ENCODE measurements at places on chromosomes 11 and 22. TPM values are rescaled to one million over a fixed set of nuclear protein-coding genes. Genes with fewer than 3 reads are reported as not detected.

DNA sequence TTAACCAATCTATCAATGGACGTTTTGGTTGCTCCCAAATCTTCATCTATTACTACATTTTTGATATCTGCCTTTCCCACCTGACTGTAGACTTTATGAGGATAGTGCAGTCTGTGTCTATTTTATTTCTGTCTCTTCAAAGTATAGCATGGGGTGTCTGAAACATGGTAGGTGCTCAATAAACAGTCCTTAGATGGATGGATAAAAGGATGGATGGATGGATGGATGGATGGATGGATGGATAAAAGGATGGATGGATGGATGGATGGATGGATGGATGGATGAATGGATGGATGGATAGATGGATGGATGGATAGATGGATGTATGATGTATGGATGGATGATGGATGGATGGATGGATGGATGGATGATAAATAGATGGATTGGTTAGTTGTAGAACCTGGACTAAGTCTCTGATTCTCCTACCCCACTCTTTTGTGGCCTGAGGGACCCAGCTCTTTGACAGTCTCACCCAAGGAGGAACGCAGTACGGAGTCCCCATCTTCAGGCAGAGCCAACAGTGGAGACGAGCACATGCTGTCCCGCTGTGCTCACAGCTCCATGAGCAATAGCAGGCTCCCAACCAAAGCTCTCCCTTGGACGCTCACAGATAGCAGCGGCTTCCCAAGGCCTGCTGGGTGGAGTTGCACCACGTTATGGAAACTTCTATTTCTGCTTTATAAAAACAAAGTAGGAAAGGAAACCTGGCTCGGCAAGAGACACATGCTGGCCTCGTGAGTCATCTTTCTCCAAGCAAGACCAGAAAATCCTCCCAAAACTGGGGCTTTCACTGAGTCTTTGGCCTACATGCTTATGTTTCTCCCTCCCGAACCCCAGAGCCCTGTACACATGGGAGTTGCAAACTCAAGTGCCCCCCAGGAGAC is 448.0 kb downstream of the MIAT start:
- DNase-seq: peak; percentile 94

DNA sequence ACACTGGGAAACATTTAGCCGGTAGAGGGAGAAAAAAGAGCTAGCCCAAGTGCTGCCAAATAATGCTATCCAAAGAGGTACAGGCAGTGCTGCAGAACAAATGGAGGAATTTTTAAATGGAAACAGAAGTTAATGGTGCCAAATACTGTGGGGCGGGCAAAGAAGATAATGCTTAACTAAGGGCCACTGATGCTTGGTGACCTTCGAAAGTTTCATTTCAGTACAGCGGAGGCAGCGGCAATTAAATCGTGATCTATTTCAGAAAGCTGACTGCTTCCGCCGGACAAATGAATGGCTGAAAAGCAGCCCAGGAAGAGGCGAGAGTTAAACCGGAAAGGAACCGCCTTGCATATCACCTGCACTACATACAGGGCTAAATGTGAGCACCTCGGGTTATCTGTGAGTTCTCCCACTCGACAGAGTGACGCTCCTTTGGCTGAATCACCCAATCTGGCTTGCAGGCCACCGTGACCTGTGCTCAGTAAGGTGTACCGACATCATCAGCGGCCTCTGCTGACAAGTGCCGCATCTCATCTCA is 42.1 kb downstream of the CADM1 start:
- no peak for DNase-seq

- DNase-seq: peak; percentile 87
These were observed 27.3 kb downstream of the MARK2 start for GRCh38 chr11:63866211-63866610.

The ZBTB16 gene
- total RNA-seq: 188 TPM

DNA sequence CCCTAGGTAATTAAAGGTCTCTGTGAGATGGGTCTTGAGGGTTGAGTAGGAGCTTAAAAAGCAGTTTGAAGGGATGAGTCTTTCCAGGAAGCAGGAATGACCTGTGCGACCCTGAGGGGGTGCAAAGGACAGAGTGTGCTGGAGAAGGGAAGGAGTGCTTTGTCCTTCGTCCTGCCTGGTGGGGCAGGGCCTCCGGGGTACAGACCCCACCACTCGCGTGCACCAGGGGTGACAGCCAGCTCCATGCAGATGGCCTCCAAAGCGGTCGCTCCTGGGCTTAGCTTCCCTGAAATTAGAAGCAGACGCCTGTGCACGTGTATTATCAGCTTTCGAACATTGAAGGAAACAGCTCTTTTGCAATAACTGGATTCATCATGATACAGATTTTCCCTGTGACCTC is 959.8 kb downstream of the BRD1 start:
- peak; percentile 50 for DNase-seq

GRCh38 chr11:131859538-131860210 is 489.3 kb downstream of the NTM start:
- no peak for DNase-seq

The PRAME gene
- total RNA-seq: not detected

The SCGB1D1 gene
- not detected for total RNA-seq

GRCh38 chr11:60867871-60868681 is 734 bp downstream of the ZP1 start:
- DNase-seq: peak; percentile 60

- DNase-seq: no peak
These were observed 9.6 kb downstream of the CHST1 start for GRCh38 chr11:45655831-45656230.

DNA sequence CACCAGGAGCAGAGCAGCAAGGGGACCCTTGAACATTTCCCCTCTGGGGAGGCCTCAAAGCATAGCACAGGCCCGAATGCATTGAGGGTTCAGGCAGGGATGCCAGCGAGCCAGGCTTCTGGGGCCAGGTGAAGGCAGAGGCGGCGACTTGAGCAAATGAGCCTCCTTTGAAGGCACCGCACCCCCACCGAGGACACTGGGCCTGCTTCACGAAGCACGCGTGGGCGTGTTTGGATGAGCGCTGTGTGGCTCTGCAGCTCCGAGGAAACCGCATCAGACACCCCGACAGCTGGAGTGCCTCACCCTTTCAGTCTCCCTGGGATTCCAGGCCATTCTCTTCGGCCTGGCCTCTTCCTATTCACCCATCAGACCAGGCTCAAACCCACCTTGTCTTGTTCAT is 301.8 kb downstream of the NTM start:
- DNase-seq: peak; percentile 74

DNA sequence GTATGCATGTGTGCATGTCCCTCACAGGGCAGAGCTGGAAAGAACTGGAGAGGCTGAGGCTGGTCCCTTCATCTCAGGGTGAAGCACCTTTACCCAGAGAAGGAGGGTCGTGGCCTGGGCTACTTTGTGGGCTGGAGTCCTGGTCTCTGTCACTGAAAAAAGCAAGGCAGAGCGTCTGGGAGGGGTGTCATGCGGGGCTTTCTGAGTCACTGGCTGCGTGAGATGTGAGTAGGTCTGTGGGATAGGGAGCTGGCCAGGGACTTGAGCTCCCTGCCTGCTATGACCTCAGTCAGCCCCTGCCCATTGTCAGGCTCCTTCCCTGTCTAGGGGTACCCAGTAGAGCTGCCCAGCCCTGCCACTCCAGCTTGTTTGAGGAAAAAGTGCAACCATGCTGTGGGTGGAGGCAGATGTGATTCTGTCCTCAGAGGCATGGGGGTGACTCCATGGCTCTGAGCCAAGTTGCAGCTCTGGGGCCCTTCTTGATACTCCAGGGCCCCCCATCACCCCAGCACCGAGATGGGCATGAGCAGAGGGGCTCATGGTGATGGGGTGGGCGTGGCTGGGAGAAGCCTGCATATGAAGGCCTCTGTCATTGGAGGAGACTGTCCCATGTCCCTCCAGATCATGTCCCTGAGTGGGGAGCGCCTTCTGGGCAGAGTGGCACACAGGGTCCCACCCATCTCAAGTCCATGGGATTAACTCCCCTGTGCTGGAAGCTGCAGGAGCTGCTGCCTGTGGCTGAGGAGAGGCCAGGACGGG is 27.8 kb downstream of the KCNQ1 start:
- DNase-seq: peak; percentile 36

GRCh38 chr11:106088896-106089295 is 11.4 kb downstream of the AASDHPPT start:
- DNase-seq: no peak

- peak; percentile 65 for DNase-seq
These were observed 3.9 kb upstream of the GNAZ start for GRCh38 chr22:23066200-23067022.

DNA sequence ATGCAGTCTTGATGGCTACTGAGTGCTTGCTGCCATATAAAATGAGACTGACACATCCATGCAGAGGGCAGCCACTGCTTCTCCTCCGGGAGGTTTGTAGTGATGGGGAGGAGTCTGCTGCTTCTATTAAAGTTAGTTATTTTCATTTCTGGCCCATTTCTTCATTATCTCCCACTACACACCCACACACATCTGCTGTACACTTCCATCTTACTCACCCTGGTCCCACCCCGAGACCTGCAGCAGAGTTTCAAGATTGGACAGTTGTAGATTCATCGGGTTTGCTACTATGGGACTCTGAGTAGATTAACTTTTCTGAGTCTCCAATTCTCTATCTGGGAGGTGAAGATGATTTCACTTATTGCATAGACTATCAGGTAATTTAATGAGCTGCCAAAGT is 176.2 kb upstream of the SNX19 start:
- DNase-seq: no peak

GRCh38 chr11:102792604-102793003 is 5.4 kb downstream of the MMP1 start:
- no peak for DNase-seq

DNA sequence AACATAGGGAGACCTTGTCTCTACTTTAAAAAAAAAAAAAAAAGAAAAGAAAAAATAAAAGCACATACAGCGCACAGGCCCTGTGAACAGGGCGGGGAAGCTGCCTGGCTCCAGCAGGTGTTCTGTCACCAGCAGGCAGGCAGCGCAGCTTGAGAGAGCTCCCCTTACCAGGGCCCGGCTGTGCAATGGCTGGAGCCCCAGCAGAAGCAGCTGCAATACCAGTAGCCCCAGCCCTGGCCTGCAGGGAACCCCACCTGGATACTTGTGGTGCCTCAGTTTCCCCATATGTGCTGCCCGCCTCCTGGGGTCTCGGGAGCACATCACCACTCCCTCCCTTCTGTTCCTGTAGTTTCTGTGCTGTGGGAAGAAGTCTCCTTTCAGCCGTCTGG is 12.3 kb downstream of the TSPAN32 start:
- peak; percentile 74 for DNase-seq

DNA sequence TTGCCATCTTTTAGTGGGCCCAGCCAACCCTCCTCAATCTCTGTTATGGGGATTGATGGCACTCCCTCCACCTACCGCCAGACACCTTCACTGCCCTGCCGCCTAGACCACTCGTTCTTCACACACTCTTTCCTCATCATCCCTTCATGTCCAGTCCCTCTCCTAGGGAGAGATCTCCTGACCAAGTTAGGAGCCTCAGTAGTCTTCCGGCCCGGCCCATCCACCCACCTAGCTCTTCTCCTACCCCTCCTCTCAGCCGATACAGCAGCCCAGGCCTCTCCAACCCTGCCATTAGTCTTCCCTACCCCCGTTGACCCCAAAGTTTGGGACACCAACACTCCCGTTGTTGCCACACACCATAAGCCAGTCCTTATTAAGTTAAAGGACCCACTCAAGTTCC is 11.0 kb upstream of the OR56A3 start:
- no peak for DNase-seq

The AGBL2 gene
- 0.48 TPM for total RNA-seq

- peak; percentile 74 for DNase-seq
These were observed 54.1 kb upstream of the LINC01488 start for GRCh38 chr11:69427337-69427736.

GRCh38 chr22:46797355-46797754 is 34.9 kb downstream of the TBC1D22A start:
- DNase-seq: no peak

DNA sequence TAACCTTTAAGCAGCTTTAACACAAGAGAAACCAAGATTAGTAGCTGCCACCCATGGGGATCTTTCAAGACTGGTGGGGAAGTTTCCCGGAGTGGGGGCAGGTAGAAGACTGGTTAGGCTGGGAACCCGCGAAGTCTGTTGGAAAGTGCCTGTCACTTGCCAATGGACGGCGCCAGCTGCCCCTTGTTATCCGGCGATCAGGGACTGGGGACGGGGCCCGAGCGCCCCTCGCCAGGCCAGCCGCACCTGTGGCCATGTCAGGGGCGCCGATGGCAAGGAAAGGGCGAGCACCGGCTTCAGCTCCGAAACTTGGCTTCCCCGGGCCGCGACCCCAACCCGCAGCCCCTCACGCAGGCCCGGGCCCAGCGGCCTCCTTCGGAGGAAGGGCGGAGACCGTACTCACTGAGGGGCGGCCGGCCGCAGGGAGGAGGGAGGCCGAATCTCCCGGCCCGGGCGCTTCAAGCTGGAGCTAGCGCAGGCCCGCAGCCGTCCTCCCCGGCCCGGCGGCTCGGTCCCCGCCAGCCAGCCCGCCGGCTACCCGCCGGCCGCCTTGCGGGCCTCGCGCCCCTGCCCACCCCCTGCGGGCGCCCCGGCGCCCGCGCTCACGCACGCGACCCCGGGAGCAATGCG is 539 bp downstream of the EIF4ENIF1 start:
- peak; percentile 82 for DNase-seq

DNA sequence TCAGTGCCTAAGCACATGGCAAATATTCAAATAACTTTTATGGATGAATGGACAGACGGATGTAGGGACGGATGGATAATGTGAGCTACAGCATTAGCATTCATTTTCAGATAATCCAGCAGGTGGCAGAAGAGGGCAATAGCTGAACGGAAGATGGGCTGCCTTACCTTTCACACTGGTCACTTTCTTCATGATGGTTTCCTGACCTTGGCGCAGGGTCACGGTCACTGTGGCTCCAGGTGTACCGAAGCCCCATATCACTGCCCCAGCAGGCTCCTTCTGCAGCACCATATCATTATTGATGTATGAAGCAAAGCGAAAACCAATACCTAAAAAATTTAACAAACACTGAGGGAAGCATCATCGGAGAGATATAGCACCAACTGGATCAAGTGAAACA is 4.3 kb downstream of the SIAE start:
- no peak for DNase-seq

DNA sequence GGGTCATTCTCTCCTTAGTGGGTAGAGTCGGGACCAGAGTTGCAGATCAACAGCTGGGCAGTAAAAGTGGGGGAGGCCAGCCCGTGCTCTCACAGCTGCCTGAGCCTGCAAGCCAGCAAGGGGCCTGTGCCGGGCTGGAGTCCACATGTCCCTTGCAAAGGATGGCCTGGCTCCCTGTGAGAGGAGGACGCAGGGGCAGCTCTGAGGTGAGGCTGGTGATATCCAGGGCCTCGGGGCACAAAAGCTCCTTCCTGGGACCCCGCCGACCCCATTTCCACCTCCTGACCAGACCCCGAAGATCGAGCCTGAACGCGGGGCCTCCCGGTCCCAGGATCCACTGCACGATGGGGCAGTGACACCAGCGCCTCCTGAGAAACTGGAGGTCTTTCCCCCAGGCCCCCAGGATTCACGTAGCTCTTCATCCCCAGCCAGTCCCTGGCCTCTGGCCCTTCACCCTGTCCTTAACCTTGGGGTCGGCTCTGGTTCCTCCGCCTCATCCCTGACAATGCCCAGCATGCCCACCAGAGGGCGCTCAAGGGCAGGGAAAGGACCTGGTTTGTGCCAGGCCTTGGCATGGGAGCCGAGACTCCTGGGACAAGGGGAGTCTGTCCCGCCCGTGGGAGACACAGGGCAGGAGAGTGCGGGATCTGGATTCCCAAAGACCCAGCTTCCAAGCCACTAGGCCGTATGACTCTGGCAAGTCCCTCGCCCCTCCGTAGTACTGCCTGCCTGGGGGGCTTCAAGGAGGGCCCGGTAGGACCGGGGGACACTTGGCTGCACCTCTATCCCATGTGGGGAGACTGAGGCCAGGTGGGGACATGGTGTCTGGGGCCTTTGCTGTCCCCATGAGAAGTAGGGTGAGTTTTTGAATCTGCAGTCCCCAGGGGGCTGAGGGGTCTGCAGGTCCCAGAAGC is 17.8 kb upstream of the WNT7B start:
- peak; percentile 95 for DNase-seq

GRCh38 chr11:123413636-123414035 is 16.4 kb upstream of the GRAMD1B start:
- DNase-seq: no peak
